ENCODE measurements at places on chromosomes 13 and 19.

DNA sequence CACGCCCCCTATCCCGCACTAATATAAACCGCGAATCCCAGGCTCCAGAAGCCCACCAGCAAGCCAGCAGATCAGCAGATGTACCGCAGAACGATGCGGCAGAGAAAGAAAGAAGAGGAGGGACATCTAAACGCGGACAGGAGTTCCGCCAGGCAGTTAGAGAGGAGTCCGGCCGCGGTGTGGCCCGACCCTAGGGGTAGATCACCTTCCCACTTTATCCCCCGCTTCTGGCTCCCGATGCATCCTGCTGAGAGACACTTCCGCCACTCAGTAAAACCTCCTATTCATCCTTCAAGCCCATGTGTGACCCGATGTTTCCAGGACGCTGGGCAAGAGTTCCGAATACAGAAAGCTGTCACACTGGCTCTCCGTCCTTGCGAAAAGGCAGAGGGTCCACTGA is 1046.8 kb downstream of the SLITRK5 start:
- DNase-seq, result no peak

GRCh38 chr13:36718686-36719085 is 44.9 kb downstream of the SERTM1 start:
- no peak for DNase-seq

DNA sequence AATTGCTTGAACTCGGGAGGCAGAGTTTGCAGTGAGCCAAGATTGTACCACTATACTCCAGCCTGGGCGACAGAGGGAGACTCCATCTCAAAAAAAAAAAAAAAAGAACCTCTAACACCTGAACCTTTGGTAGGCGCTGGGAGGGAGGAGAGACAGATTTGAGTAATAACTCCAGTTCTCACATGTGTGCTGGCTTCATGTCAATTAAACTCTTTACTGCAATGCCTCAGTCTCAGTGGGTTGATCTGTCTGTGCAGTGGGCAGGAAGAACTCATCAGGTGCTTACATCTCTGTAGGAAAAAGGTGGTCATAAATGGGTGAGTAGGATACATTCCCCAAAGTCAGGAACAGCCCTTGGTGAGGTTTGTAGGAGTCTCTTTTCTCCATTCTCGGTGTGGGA is 85.1 kb upstream of the ABCC4 start:
- no peak for DNase-seq

DNA sequence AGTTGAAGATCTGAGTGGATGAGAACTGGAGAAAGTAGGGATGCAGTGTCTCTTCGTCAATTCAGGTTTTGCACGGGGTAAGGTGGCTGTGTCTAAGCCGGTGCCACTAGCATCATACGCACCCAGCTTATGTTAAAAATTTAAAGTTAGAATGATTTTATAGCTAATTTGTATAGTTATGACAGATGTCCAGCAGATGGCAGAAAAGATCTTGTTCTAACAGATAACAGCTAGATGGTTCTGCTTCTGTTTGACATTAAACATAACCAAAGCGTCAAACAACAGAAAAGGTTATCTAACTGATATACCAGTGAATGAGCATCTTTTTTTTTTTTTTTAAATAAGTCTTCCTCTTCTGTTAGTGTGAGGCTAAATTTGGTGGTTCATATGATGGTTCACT is 18.8 kb upstream of the EDDM13 start:
- DNase-seq, result peak; percentile 20

- DNase-seq, result no peak
Measured at GRCh38 chr13:52954838-52955237, 73.8 kb upstream of the OLFM4 start.

DNA sequence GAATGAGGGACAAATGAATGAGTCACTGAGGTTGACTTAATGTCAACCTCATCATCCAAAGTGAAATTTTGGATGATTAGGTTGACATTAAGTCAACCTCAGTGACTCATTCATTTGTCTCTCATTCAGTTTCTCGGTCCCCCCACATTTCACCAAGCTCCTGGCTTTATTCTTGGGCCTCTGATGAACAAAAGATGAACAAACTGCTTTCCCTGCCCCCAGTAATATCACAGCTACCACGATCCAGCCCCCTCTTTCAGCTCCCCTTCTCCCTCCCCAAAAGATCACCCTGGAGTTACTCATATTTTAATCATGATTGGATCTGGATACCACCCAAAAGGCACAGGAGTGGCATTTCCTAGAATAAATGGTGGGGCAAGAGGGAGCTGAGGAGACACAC is 10.8 kb downstream of the CEACAM18 start:
- no peak for DNase-seq

GRCh38 chr19:29092712-29093552 is 120.0 kb downstream of the UQCRFS1 start:
- DNase-seq, result no peak
